ENCODE measurements at places on chromosomes 6 and 20.

- DNase-seq = no peak
Observed at GRCh38 chr20:1868856-1869255, 26.4 kb upstream of the SIRPA start.

- no peak for DNase-seq
Observed at GRCh38 chr6:156589281-156589680, 187.9 kb upstream of the ARID1B start.

- peak; percentile 55 for DNase-seq
Observed at GRCh38 chr6:38427492-38428210, 212.1 kb downstream of the BTBD9 start.

GRCh38 chr6:137871831-137872454 is 4.9 kb downstream of the TNFAIP3 start:
- DNase-seq = no peak

DNA sequence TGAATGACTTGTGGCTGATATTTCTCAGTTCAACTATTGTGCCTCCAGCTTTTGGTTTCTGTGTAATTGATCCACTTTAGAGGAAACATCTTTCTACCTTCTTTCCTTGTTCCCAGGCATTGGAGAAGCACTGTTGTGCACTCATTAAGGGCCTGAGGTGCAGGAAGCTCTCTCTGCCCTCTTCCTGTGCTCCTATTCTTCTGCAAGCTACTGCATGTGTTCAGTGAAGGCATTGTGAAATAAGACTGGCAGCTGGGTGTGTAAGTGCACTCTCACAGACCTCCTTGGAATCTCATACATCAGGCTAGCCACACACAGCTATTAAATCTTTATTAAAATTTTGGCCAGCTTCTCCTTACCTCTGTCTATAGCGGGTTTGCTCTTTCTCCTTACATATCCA is 177.8 kb downstream of the OGFRL1 start:
- no peak for DNase-seq

DNA sequence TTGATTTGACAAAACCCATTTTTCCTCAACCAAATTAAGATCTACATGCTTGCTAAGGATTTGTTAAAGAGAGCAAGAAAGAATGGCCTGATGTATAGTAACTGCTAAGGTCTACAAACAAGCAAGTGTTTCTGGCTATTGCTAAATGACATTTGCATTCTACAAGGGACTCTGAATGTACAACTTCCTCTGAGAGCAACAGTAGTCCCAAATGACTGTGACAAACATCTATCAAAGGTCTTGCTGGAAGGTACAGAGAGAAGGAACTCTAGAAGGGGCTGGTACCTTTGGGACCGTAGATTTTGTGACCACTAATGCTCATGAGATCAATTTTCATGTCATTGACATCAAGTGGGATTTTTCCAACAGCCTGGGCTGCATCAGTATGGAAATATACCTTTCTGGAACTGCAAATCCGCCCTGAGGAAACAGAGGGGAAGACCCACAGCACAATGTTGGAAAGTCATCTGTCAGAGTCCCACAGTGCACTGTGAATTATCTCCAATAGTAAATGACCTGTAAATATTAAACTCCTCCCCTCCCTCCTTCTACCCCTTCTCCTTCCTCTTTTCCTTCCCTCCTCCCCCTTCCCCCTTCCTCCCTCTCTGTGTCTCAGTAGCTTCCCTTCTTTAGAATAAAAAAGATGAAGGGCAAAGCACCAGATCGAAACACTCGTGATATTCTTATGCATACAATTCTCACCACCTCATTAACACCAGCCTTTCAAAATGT is 15.9 kb upstream of the CPNE1 start:
- no peak for DNase-seq

- no peak for DNase-seq
Observed at GRCh38 chr20:24494460-24494920, 25.1 kb downstream of the SYNDIG1 start.

GRCh38 chr20:40506537-40506939 is 182.5 kb downstream of the MAFB start:
- DNase-seq = peak; percentile 68

DNA sequence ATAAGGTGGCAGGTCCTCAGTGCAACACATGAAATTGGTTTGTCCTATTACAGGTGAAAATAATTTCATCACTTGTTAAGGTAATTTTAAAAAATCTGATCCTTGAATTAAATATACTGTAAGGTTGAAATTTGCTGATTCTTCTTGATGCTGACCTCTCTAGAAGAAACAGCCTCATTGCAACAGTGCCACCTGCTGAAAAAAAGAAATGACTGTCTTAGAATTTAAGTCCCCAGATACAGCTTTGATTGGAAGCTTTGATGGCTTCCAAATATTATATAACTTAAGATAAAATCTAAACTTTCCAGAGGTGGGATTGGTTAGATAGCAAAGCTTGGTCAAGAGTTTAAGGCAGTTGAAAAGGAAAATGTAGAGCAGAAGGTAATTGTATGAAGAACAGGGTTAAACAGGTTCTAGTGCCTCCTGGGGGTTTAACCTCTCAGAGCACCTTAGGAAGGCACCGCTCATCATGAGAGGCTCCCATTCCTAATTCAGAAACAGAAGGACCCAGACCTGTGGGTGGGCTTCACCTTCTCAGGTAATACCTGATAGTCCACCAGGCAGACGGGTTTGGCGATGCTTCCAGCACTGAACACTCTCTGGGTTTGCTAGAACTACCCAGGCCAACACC is 401.0 kb downstream of the PAX1 start:
- DNase-seq = peak; percentile 61
